ENCODE measurements at places on chromosomes 7 and 10.

- DNase-seq: no peak
Measured at GRCh38 chr10:112801748-112802147, 148.3 kb upstream of the TCF7L2 start.

- no peak for DNase-seq
Measured at GRCh38 chr10:95277201-95277570, 13.6 kb downstream of the PDLIM1 start.

DNA sequence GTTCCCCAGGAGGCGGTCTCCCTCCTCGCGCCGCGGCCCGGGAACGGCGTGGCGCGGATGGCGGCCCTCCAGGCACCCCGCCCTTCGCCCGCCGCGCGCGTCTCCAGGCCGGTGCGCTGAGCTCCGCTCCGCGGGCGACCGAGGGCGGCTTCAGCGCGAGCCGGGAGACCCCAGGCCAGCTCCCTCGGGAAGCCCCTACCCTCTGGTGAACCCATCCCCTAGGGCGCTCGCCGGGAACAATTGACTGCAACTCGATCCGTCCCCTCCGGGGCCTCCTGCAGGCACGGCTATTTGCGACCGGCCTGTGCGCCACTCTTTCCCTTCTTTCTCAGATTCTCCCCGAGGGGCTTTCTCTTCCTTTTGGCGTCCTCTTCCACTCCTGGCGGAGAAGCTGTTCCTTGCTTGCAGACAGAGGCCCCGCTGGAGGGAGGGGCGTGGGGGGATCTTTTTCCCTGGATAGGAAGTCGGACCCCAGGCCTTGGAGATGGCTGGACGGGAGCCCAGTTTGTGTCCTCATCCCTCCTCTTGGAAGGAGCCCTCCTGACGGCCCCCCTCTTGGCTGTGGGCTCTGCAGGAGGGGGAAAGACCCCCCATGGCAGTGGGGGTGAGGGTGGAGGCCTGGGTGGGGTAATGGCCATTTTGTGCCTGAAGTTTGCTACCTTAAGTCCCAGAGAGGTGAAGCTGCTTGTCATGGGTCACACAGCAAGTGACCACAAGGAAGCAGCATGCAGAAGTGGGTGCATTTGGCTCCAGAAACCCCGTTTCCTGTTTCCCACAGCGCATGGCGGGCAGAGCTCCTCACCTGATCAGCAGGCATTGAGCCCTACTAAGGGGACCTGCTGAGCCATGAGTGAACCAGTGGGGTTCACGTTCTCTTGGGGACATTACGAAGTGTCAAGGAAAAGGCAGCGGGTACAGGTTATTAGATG lies 171.2 kb upstream of the TNRC18 start:
- no peak for DNase-seq

GRCh38 chr7:150996376-150997074 lies 5.7 kb downstream of the NOS3 start:
- DNase-seq: no peak

GRCh38 chr10:91410638-91411371 lies 661 bp downstream of the HECTD2 start:
- DNase-seq: no peak

- DNase-seq: no peak
Measured at GRCh38 chr10:23344241-23344841, at the start of gene C10orf67. TSS of gene C10orf67 (minus strand) at chr10:23344797. CDS start at chr10:23344774, 23 bp downstream.

GRCh38 chr10:69895759-69896158 lies 94.1 kb downstream of the COL13A1 start:
- no peak for DNase-seq

GRCh38 chr10:6164271-6165095 lies 38.2 kb upstream of the PFKFB3 start:
- DNase-seq: no peak

DNA sequence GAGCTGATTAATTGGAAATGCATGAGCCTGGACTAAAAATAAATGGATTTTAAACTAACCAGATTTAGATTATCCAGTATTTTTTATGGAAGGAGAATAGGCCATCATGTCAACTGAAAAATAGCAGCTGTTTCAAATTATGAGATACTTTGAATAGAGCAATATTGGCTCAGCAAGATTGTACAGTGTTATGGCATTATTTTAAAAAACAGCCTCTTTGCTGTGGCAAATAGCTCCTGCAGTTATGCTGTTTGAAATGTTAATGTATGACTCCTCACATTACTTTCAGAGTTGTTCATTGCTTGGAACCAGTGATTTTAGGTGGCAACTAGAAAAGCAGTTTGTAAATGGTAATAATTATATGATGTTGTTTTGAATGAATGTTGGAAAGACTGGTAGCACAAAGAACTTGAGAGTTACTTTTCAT lies 244.5 kb downstream of the KIAA1217 start:
- DNase-seq: no peak

- DNase-seq: no peak
Measured at GRCh38 chr10:85665078-85665477, 701.5 kb downstream of the GRID1 start.

- no peak for DNase-seq
Measured at GRCh38 chr7:155122831-155123230, 52.7 kb downstream of the HTR5A start.

DNA sequence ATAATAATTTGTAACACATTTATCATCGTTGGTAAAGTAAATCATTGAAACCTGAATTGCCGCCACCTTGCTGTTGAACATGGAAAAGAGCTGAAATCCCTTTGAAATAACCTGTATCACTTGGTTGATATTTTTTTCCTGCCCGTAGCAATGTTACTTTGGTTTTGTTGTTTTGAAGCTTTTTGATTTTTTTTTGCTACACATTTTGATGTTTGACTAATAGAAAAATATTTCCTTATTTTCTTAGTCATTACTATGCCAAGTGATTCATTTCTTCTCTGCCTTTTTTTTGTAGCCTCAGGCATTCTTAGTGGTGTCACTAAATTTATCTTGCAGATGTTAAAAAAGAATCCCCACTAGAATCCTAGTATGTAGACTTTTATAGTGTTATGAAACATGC lies 235.1 kb upstream of the MEOX2 start:
- no peak for DNase-seq

GRCh38 chr10:33132626-33133025 lies 174.6 kb upstream of the ITGB1 start:
- DNase-seq: no peak

GRCh38 chr7:141073641-141074161 lies at the start of gene TMEM178B:
TSS of gene TMEM178B (plus strand) at chr7:141074064.
- no peak for DNase-seq

GRCh38 chr7:73966941-73967831 lies 60.8 kb upstream of the ELN start:
- no peak for DNase-seq

- DNase-seq: no peak
Measured at GRCh38 chr10:11866199-11866925, 43.2 kb downstream of the PROSER2 start.

DNA sequence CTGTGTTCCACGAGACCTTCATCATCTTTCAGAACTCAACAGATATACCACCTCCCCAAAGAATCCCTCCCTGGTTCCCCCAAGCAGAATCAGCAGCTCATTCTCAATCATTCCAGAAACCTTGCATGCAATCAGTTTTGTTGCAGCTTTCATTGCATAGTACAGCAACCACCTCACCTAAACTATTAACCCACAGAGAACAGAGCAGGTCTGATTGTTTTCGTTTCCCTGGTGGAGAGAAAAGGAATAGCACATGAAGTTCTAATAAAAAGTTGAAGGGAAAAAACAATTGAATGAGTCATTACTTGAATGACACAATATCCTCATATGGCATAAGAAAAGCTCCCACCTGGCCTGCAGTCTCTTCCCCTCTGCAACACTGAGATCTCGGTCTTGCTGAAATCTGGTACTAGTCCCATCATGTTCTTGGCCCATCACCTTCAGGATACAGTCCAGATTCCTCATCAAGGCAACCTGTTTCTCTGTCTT lies 147.1 kb upstream of the GDF10 start:
- DNase-seq: no peak

- no peak for DNase-seq
Measured at GRCh38 chr10:105210546-105210945, 569.5 kb downstream of the SORCS3 start.

GRCh38 chr10:124946945-124947344 lies 5.0 kb downstream of the ZRANB1 start:
- no peak for DNase-seq

DNA sequence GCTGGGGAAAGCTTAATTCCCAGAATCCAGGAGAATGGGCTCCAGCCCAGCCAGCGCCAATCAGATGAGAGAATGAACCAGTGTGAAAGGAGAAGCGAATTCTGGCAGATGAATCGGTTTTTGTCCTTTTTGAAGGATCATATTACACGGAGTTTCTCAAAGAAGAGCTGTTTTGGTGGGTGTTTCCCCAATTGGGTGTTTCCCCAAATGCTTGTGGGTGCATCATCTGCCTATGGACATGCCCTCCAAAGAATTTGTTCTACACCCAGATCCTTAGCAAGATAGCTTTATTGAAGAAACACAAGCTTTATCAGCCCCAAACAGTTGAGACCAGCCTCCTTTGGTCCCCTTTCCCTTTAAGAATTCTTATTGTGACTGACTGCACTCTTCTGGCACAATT lies 186.5 kb upstream of the GPR26 start:
- no peak for DNase-seq

DNA sequence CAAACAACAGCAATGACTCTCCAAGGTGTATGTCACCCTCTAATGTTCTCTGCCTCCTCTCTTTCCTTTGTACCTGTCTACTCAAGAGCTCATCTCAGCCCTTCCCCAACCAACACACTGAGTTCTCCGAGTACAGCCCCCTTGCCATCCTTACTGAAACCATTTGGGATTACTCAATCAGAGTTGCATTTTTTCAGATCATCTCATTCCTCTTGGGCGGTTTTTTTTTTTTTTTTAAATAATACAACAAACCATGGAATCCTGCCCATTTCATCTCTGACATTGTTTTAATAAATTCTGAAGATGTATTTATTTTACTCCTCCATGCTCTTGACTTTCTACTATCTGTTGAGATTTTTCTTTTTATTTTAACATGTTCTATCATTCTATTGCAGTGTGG lies 4.2 kb upstream of the CREB3L2 start:
- no peak for DNase-seq

DNA sequence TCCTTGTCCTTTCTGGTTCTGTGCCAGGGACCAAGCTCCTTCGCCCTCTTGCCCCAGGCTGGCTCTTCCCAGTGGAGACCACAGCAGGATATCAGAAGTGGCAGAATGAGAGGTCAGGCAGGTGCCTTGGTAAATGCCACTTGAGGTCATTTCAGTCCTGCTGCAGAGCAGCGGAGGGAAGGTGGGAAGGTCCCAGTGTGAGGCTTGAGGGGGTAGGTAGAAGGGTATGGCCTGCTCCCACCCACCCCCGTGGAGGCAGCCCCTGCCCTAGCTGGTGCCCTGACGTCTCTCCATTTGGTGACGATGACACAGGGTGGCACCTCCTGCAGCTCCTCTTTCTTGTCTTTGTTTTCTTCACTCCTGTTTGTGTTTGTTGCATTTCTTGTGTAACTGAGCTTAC lies 538.8 kb downstream of the TCERG1L start:
- DNase-seq: no peak

- no peak for DNase-seq
Measured at GRCh38 chr7:22667562-22668239, 59.3 kb upstream of the IL6 start.

- no peak for DNase-seq
Measured at GRCh38 chr10:78518224-78518623, 484.6 kb downstream of the RPS24 start.

GRCh38 chr10:115125505-115125904 lies 32.3 kb downstream of the ATRNL1 start:
- no peak for DNase-seq

DNA sequence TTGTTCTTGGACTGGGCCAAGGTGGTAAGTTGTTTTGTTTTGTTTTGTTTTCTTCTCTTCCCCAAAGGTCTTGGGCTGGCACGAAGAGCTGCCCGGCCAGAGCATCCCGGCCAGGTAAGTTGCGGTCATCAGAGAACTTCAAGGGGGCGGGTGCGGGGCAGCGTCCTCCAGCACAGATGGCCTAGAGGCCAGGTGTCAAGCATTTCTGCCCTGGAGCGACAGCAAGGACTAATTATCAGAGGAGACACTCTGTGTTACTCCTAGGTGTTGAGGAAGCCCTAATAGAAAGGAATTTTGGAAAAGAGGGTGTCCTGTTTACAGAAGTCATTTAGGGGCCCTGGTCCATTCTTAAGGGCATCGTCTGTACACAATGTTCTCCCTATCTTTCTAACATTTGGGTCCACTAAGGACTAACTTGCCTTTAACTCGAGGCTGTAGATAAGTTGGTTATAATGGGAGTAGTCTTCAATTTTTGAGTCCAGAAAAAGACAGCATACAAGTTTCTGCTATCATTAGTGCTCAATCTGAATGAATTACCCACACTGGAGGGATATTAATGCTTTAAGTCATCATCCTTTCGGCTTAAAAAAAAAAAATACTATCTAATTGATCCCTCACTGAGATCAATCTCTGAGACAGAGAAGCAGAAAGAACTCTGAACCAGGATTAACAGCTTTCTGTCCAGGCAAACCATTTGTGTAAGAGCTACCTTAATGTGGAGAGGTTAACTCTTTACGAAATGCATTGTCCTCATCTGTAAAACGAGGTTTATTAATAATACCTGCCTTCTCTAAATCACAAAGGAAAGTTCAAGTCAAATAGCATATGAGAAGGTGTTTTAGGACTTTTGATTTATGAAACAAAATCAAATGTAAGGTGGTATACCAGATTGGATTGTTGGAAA lies 1.5 kb downstream of the ITGB8 start:
- DNase-seq: no peak

- DNase-seq: no peak
Measured at GRCh38 chr7:119392-120163, 72.8 kb upstream of the FAM20C start.

- no peak for DNase-seq
Measured at GRCh38 chr7:6725003-6725402, 18.3 kb upstream of the ZNF12 start.
